Lung (tissue), 17 donors: ENCODE measurements at places on chromosomes 13 and 19. TPM values are rescaled to one million over a fixed set of nuclear protein-coding genes. Genes with fewer than 3 reads are reported as not detected.

DNA sequence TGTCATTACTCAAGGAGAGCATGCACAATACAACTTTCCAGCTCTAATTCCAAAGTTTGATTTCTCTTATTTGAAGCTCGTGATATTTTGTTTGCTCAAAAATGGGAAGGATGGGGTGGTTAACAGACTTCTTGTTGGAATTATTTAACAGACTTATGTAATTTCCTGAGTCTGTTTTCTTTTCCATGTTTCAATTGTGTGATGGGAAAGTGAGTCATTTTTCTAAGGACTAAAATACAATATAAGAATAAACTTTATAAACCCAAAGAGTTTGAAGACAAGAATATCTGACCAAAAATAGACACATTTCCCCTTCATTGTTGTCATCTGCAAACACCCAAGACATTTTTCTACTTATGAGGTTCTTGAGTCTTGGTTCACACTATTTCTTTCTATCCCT lies 211.8 kb upstream of the SLITRK5 start:
- H3K27me3 ChIP-seq = no peaks in the 10 kb centered on the region
- H3K4me1 ChIP-seq = no peaks in the 10 kb centered on the region
- no peak for DNase-seq
- H3K36me3 ChIP-seq = no peaks in the 10 kb centered on the region

DNA sequence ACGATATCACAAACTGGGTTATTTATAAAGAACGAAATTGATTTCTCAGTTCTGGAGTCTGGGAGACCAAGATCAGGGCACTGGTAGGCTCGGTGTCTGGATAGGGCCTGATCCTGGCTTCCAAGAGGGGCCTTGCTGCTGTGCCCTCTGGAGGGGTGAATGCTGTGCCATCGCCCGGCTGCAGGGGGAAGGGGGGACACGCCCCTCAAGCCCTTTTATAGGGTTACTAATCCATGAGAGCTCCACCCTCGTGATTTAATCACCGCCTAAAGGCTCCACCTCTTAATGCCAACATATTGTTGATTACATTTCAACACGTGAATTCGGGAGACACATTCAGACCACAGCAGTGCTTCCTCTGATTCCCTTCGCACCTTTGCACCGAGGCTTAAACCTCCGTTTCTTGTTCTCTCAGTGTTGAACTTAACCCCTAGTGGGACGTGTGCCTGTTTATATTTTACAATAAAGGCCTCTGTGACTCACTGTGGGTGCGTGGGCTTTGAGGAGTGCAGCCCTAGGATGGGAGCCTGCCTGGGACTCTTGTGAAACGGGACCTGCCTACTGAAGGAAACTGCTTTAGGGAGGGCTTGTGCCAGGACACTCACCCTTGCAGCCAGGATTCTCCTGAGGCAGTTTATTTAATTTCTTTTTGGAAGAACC lies 52.4 kb upstream of the SPATA13 start:
- H3K4me1 ChIP-seq = peaks cover 21% of the 10 kb centered on the region
- no peaks in the 10 kb centered on the region for H3K27me3 ChIP-seq
- no peak overlapping the region for H3K27ac ChIP-seq
- DNase-seq = no peak
- no peaks in the 10 kb centered on the region for H3K36me3 ChIP-seq

DNA sequence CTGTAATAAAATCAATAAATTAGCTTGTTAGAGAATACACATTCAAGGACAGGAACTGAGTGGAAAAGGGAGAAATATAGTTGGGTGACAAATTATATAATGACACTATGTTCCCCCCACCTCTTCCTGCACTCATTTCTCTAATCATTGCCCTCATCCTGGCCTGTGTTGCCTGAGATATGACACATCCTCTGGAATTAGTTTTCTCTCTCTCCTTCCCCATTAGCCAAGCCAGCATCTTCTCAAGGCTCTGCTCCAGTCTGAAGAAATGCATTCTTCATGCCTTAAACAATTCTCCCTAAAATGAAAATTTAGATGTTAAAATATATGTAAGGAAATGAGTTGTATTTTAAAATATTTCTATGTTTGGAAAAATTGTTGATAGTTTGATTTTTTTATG lies 280.3 kb downstream of the POU4F1 start:
- H3K4me3 ChIP-seq = no peak overlapping the region
- H3K4me1 ChIP-seq = no peaks in the 10 kb centered on the region
- no peaks in the 10 kb centered on the region for H3K36me3 ChIP-seq
- DNase-seq = no peak
- H3K27me3 ChIP-seq = no peaks in the 10 kb centered on the region

DNA sequence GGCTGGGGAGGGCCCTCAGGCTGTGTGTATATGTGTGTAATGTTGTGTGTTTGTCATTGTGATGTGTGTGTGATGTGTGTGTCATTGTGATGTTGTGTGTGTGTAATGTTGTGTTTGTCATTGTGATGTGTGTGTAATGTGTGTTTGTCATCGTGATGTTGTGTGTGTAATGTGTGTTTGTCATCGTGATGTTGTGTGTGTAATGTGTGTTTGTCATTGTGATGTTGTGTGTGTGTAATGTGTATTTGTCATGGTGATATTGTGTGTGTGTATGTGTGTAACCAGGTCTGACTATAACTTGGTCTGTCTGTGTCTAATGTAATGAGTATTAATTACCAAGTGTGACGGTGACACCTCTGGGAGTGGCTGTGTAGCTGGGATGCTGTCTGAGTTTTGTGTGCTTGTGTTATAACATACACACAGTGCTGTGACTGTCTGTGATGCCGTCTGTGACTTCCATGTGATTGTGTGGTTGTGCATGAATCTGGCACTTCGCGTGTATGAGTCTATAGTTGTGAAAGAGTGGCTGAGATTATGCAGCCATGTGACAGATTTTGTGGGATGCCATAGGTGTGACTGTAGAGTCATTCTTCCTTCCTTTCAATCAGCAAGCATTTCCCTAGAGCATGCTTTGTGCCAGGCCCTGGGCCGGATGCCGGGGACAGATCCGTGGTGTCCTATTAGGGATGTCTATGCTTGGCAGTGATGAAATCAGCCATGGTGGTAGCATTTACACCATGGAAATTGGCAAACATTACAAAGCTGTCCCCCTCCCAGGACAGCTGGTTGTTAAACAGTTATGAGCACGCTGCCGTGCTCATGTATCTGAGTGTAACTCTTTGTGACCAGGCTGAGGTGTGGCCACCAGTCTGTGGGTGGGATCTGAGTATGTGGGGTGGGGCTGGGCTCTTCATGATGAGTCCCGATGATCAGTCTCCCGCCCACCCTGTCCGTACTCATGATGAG lies 6.4 kb downstream of the TNFSF14 start:
- H3K36me3 ChIP-seq = no peaks in the 10 kb centered on the region
- peaks cover 31% of the 10 kb centered on the region for H3K27me3 ChIP-seq
- H3K4me1 ChIP-seq = no peaks in the 10 kb centered on the region
- no peak overlapping the region for H3K4me3 ChIP-seq

- DNase-seq = no peak
- no peaks in the 10 kb centered on the region for H3K27me3 ChIP-seq
- H3K4me1 ChIP-seq = peaks cover 8% of the 10 kb centered on the region
- no peak overlapping the region for H3K4me3 ChIP-seq
- H3K27ac ChIP-seq = no peak overlapping the region
These were observed 220.8 kb downstream of the COG6 start for GRCh38 chr13:39876258-39876657.

DNA sequence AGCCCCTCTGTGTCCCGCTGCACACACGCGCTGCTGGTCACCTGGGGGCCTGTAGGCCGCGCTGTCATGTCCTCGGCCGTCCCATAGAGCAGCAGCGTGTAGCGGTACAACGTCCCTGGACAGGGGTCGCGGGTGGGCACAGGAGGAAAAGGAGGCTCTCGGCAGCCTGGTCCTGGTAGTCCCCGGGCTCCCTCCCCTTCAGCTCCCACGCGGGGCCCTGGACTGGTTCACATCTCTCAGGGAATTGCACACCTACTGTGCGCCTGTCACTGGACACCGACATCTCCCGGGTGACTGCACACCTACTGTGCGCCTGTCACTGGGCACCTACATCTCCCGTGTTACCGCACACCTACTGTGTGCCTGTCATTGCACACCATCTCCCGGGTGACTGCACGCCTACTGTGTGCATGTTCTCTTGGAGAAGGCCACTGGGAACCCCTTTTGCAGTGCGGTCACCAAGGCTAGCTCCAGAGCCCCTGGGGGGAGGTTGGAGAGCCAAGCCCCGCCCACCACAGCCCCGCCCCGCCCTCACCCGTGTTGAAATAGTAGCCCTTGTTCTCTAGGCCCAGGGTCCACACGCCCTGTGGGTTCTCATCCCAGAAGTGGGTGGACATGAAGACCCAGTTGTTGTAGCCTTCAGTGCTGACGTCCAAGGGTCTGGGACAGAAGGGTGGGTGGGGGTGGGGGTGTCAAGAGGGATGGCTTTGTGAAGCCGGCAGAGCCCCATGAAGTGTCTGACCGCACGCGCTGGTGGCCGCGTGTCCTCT lies 3.5 kb upstream of the C19orf25 start:
- no peak overlapping the region for H3K27ac ChIP-seq
- no peak overlapping the region for H3K4me3 ChIP-seq
- H3K36me3 ChIP-seq = no peaks in the 10 kb centered on the region

- no peak overlapping the region for H3K4me3 ChIP-seq
- no peaks in the 10 kb centered on the region for H3K27me3 ChIP-seq
- DNase-seq = no peak
- H3K36me3 ChIP-seq = peaks cover 31% of the 10 kb centered on the region
- H3K4me1 ChIP-seq = peaks cover 10% of the 10 kb centered on the region
These were observed 3.6 kb downstream of the ZIK1 start for GRCh38 chr19:57587529-57587928.

- no peak overlapping the region for H3K27ac ChIP-seq
- no peaks in the 10 kb centered on the region for H3K36me3 ChIP-seq
- H3K4me3 ChIP-seq = no peak overlapping the region
- H3K27me3 ChIP-seq = no peaks in the 10 kb centered on the region
- H3K4me1 ChIP-seq = peaks cover 64% of the 10 kb centered on the region
These were observed 6.0 kb downstream of the RNASEH2B start for GRCh38 chr13:50915565-50915964.

- H3K36me3 ChIP-seq = peaks cover 2% of the 10 kb centered on the region
- no peaks in the 10 kb centered on the region for H3K4me1 ChIP-seq
- H3K4me3 ChIP-seq = no peak overlapping the region
- H3K27ac ChIP-seq = no peak overlapping the region
- H3K27me3 ChIP-seq = no peaks in the 10 kb centered on the region
These were observed 240.2 kb downstream of the RGCC start for GRCh38 chr13:41697578-41697977.

DNA sequence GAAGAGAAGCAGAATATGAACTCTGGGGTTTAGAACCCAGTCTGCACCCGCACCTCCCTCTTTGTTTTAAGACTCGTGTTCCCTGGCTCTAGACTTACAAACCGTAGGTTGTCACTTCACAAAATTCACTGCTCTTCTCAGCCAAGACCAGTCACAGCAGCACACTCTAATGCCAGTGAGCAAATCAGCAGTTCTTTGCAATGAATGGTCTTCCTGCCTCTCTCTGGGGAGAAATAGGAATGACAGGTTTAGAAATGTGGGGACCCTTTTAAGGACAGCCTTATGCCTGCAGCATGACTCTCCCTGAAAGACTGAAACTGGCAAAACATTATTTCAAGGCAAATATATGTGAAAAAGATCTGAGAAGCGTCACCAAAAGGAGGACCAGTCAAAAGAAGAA lies 156.9 kb downstream of the KCTD15 start:
- no peak overlapping the region for H3K4me3 ChIP-seq
- H3K36me3 ChIP-seq = no peaks in the 10 kb centered on the region
- no peak for DNase-seq
- no peaks in the 10 kb centered on the region for H3K4me1 ChIP-seq

- no peak overlapping the region for H3K4me3 ChIP-seq
- H3K4me1 ChIP-seq = no peaks in the 10 kb centered on the region
- DNase-seq = no peak
These were observed 159.3 kb downstream of the PDS5B start for GRCh38 chr13:32745509-32745908.

- H3K4me1 ChIP-seq = no peaks in the 10 kb centered on the region
- DNase-seq = no peak
- no peak overlapping the region for H3K27ac ChIP-seq
- no peaks in the 10 kb centered on the region for H3K27me3 ChIP-seq
- H3K36me3 ChIP-seq = no peaks in the 10 kb centered on the region
- H3K4me3 ChIP-seq = no peak overlapping the region
These were observed 51.6 kb downstream of the SERP2 start for GRCh38 chr13:44425041-44425814.

DNA sequence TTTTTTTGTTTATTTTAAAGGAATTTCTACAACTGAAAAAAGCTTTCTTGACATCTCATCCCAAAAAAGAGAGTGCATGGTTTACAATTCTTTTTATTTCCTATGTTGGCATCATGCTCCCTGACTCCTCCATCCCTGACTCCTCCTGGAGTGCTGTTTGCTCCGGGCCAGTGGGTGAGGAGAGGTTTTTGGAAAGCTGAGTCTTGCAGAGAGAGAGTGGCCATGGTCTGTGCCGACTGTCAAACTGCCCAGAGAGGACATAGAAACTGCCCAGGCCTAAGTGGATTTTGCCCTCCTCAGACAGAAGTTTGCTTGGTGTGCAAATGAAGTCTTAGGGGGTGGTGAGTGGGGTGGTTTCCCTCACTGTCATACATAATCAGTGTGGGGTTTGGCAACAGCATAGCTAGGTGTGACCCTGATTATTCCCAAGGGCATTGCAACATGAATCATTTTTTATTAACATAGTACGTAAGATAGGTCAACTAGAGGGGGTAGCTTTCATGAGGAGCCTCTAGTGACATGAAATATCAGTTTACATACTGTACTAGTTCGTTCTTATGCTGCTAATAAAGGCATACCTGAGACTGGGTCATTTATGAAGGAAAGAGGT lies 179.8 kb upstream of the UBL3 start:
- no peaks in the 10 kb centered on the region for H3K4me1 ChIP-seq
- H3K36me3 ChIP-seq = no peaks in the 10 kb centered on the region
- H3K27ac ChIP-seq = no peak overlapping the region
- peaks cover 4% of the 10 kb centered on the region for H3K27me3 ChIP-seq
- no peak for DNase-seq

GRCh38 chr19:5452594-5453565 lies 2.3 kb upstream of the ZNRF4 start:
- no peaks in the 10 kb centered on the region for H3K4me1 ChIP-seq
- DNase-seq = no peak
- no peak overlapping the region for H3K27ac ChIP-seq
- no peak overlapping the region for H3K4me3 ChIP-seq

DNA sequence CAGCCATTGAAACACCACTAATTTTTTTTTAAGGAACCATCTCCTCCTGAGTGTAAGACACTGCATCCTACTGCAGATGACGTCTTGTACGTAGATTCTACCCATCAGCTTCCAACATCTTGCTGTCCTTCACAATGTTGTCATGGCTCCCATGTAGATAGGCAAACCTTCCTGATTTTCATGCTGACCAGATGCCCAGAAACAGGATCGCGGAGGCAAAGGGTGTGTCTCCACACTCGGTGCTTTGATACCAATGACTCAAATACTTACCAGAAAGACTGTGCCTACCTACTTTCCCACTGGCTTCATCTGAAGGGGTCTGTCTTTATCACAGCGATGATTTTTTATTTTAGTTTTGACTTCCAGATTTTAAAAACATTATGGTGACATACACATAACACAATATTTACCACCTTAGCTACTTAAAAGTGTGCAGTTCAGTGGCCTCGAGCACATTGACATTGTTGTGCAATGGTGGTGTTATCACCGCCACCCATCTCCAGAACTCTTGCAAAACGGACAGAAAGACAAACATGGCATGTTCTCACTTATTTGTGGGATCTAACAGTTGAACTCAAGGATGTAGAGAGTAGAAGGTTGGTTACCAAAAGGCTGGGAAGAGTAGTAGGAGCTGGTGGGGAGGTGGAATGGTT lies 94.0 kb upstream of the PEG3 start:
- DNase-seq = no peak
- no peaks in the 10 kb centered on the region for H3K36me3 ChIP-seq
- H3K4me1 ChIP-seq = peaks cover 12% of the 10 kb centered on the region
- H3K4me3 ChIP-seq = no peak overlapping the region
- H3K27me3 ChIP-seq = peaks cover 16% of the 10 kb centered on the region

Gene SLITRK1
- not detected for total RNA-seq

Gene CGB1
- total RNA-seq = not detected

Gene CEACAM8
- 1.2 TPM for total RNA-seq

Gene LHFPL6
- 115 TPM for total RNA-seq

Gene SPATA13
- 21.4 TPM for total RNA-seq

Gene ZNF681
- total RNA-seq = 4.8 TPM

Gene AMER2
- not detected for total RNA-seq
